Neural crest cell (in vitro differentiated cells): ENCODE measurements at places on chromosomes 2 and 18. TPM values are rescaled to one million over a fixed set of nuclear protein-coding genes. Genes with fewer than 3 reads are reported as not detected.

ZSWIM2 gene
- total RNA-seq = not detected in 2 replicates

GDF7 gene
- total RNA-seq = 0.36 and 0.40 TPM in 2 replicates

ACMSD gene
- total RNA-seq = not detected in 2 replicates

MAL gene
- total RNA-seq = 0.48 and 0.65 TPM in 2 replicates

ASXL3 gene
- 14.5 and 18.2 TPM in 2 replicates for total RNA-seq

CYRIA gene
- total RNA-seq = 10.2 and 11.1 TPM in 2 replicates

CIB4 gene
- not detected in 2 replicates for total RNA-seq

UGT1A10 gene
- total RNA-seq = not detected in 2 replicates

ALK gene
- total RNA-seq = 2.0 and 2.1 TPM in 2 replicates

TWIST2 gene
- 0.96 and 1.1 TPM in 2 replicates for total RNA-seq

C1GALT1C1L gene
- total RNA-seq = not detected in 2 replicates

CHRNA1 gene
- total RNA-seq = 0.14 TPM in 1 of 2 replicates, not detected in the other

ERMN gene
- total RNA-seq = 0.09 and 0.44 TPM in 2 replicates
